Stimulated activated CD8-positive, alpha-beta memory T cell treated with anti-CD3 and anti-CD28 coated beads, Interleukin-2, amount 100 ng/mL, for 1 hour (primary cell): ENCODE measurements at places on chromosomes 16 and 17.

GRCh38 chr17:66662496-66662895, 172.4 kb upstream of the CACNG5 start:
- DNase-seq, result no peak

- DNase-seq, result no peak
These were observed 8.7 kb downstream of the C16orf87 start for GRCh38 chr16:46822270-46822669.

GRCh38 chr16:69890114-69890891, 60.8 kb upstream of the CLEC18A start:
- no peak for DNase-seq

- DNase-seq, result no peak
These were observed 47.0 kb downstream of the FZD2 start for GRCh38 chr17:44604116-44604761.

DNA sequence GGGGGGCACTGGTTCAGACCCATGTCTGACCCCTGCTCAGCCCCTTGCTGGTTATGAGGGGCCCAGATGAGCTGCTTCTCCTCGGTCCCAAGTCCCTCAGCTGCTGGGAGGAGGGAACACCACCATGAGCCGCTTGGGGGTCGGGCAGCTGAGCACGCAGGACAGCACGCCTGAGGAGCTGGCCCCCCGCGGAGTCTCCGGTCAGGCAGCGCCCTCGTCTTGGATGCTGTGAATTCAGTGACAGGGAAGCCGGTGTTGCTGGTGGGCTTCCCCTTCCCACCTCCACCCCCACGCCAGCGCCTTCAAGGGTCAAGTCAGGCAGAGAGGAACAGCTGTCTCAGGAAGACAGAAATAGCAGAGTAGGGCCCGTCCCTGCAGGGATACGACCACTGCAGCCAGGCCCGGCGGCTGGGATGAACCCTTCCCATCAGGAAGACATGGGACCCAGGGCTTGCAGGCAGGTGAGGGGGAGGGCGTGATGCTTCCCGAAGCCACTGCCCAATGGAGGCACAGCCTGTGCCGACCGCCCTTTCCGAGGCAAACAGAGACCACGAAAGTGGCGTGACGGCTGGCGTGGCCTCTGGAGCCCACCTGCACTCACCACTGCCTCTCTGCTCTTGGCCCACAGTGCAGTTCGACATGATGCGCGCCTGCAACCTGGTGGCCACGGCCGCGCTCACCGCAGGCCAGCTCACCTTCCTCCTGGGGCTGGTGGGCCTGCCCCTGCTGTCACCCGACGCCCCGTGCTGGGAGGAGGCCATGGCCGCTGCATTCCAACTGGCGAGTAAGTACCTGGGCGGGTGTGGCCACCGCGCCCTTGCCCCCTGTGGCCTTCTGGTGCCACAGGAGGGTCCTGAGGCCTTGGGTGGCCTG, 8.1 kb downstream of the TMEM204 start:
- DNase-seq, result no peak

- no peak for DNase-seq
These were observed 9.2 kb upstream of the ANKFY1 start for GRCh38 chr17:4272972-4273368.

DNA sequence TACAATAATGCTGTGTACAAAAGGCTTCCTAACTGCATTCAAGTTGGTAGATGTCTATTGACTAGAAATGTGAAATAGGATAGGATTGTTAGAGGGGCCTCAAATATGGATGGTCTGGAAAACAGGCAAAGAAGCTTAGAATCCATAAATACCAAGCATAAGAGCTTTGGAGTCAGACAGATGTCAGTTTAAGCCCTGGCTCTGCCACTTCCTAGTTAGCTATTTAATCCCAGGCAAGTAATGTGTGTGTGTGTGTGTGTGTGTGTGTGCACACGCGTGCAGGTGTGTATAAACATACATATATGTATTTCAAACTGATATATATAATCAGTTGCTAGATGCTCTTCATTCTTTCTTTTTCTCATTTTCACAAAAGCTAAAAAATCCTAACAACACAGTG, 66.7 kb downstream of the MMD start:
- no peak for DNase-seq

DNA sequence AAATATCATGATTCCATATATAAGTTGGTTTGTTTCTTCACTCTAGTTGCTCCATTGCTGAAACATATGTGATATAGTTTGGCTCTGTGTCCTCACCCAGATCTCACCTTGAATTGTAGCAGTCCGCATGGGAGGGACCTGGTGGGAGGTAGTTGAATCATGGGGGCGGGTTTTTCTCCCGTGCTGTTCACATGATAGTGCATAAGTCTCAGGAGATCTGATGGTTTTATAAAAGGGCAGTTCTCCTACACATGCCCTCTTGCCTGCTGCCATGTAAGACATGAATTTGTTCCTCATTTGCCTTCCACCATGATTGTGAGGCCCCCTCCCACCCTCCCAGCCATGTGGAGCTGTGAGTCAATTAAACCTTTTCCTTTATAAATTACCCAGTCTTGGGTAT, 915.5 kb downstream of the KCNJ2 start:
- no peak for DNase-seq

GRCh38 chr17:63881935-63882601, at the start of gene GH2:
TSS of gene GH2 (minus strand) at chr17:63881944. CDS start at chr17:63881801, 143 bp downstream.
- peak; percentile 16 for DNase-seq
